Activated CD8-positive, alpha-beta memory T cell treated with anti-CD3 and anti-CD28 coated beads for 36 hours (primary cell): ENCODE measurements at places on chromosomes 5 and 9. TPM values are rescaled to one million over a fixed set of nuclear protein-coding genes. Genes with fewer than 3 reads are reported as not detected.

DOLPP1 gene
- 22.5 TPM for total RNA-seq

COL15A1 gene
- 0.04 TPM for total RNA-seq

PAEP gene
- not detected for total RNA-seq

TAF11L12 gene
- not detected for total RNA-seq

ITGA2 gene
- total RNA-seq: 6.3 TPM
